Kidney epithelial cell (primary cell): ENCODE measurements at places on chromosomes 3 and 15. TPM values are rescaled to one million over a fixed set of nuclear protein-coding genes. Genes with fewer than 3 reads are reported as not detected.

GRCh38 chr15:25508369-25509002, 69.7 kb upstream of the UBE3A start:
- DNase-seq = no peak

DNA sequence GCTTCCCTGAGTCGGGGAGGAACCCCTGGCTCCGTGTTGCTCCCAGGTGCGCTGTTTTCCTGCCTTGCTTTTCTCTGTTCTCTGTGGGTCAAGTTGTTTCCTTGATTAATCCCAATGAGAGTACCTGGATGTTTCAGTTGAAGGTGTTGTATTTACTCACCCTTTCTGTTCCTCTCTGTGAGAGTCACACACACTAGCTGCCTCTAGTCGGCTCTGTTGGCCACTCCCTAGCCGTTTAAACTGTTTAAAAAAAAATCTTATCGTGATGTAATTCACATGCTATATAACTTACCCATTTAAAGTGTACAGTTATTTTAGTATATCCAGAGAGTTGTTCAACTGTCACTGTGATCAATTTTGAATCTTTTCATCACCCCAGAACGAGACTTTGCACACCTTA, 74.0 kb downstream of the AKAP13 start:
- no peak for DNase-seq

DNA sequence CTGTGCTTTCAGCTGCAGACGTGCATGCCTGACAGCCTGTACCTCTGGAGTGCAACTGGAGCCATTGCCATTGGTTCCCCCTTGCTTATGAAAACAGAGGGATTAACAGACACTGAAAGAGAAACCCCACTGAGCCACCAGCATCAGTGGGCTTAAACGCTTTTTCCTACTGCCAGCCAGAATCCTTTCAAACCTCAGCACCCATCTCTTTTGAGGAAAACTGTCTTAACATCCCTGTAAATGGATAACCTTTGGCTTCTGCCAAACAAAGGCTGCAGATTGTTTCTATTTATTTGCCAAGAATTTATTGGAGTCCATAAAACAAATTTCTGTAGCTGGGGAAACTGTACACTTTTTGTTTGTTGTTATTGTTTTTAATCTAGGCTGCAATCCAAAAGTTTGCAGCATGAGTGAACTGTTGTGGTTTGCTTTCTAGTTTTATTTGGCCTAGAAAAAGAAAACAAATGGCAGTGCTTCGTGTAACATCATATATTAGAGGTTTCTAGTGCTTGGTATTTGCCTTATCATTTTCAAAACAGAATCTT, 369.2 kb upstream of the IL12A start:
- no peak for DNase-seq

- no peak for DNase-seq
Observed at GRCh38 chr3:58158442-58159153, 52.2 kb downstream of the DNASE1L3 start.

GRCh38 chr3:145915787-145916186, 245.2 kb downstream of the PLOD2 start:
- DNase-seq = no peak

DNA sequence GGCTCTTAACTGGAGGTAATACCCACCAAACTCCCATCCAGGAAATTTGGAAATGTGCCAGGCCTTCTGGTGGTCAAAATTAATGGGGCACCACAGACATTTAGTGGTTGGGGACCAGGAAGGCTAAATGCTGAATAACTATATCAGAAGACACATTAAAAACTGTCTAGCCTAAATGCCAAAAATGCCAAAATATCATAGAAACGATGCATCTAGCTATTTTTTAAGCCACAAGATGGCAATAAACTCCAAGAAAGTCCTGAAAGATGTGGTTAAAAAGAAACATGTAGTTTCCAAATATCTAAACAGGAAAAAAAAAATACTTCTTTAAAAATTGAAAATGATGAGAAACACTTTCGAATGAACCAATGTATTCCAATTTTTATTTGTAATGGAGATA, 19.9 kb downstream of the CCDC14 start:
- no peak for DNase-seq

- no peak for DNase-seq
Observed at GRCh38 chr3:170815936-170816335, 54.1 kb downstream of the RPL22L1 start.

GRCh38 chr3:184443364-184443763, 63.5 kb downstream of the CHRD start:
- DNase-seq = no peak

GRCh38 chr3:126837773-126838172, 133.7 kb downstream of the CHCHD6 start:
- no peak for DNase-seq

SELENOT gene
- total RNA-seq = 109 and 135 TPM in 2 replicates

SMC4 gene
- 23.1 and 39.2 TPM in 2 replicates for total RNA-seq

- DNase-seq = no peak
Observed at GRCh38 chr3:157836022-157836421, 270.2 kb downstream of the SHOX2 start.

GRCh38 chr15:66196602-66197001, 56.9 kb downstream of the MEGF11 start:
- DNase-seq = peak; percentile 42
